ENCODE measurements at places on chromosomes 11 and 22.
A peak's percentile ranks its signal among the peaks of the same experiment; 100 is the strongest.

DNA sequence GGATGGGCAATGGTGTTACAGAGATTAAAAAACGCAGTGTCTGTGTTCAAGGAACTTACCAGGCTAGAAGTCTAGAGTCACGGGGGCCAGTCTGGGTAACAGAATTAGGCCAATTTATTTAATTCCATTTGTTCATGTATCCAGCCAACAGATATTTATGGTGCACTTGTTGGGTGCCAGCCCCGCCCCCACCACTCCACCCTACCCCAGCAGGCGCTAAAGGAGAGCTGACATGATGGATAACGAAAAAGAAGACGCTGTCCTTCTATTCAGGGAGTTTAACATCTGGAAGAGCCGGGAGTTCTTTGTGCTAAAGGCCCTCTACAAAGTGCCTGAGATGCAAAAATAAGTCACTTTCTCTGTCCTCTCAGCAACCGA, 1.1 kb upstream of the BMAL1 start:
- DNase-seq: no peak

GRCh38 chr22:30193031-30193775, 53.4 kb downstream of the LIF start:
- no peak for DNase-seq

DNA sequence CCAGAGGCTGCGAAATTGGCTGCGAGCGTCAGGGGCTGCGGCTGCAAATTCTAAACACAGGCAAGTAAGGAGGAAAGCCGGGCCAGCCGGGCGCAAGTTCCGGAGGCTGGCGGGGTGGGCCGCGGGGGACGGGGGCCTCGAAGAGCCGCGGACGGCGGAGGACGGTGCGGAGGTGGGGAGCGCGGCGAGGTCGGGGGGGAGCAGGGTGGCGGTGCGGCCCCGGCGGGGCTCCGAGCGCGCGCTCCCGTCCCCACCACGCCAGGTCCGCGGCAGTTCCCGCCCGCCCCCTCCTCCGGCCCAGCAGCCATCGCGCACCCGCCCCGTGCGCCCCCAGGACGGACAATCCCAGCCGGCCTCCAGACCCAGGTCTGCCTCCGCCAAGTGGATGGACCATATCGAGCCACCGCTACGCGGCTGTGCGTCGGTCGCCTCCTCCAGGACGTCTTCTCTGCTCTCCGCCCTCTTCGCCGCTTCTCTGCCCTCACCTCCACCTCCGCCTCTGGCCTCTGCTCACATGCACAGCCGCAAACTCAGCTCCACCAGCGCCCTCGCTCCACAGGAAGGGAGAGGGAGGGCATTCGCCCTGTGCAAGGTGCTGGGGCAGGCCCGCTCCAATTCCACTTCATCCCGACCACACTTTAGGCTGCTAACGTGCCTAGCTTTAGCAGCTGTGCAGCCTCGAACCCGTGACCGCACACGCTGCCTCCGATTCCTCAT, 7.2 kb downstream of the ELFN2 start:
- no peak for DNase-seq

DNA sequence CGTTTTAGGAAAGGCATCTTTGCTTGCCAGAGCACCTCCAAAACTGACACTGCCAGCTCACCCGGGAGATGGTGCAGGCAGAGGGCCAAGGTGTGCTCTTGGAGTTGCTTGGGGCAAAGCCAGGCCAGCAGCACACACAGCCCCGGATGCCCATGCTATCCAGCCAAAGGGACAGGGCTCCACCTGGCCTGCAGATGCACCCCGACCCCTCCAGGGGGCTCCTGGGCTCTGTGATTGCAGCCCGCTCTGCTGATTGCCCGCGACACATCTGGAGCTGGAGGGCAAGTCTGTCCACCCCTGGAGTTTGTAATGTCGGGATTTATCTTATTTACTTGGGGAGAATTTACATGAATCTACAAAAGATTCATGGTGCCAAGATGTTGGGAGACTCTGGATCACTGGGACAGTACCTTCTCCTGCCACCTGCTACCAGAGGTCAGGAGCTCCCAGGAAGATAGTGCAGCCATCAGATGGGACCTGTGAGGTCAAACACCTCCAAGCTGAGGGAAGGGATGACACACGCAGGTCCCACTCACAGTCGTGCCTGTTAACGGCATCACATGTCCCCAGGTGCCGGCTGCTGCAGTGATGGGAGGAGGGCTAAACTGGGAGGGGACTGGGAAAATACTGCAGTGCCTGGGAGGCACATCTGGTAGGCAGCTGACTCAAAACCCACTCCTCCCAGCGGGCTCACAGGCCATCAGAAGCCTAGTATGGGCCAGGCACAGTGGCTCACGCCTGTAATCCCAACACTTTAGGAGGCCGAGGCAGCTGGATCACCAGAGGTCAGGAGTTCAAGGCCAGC, 17.2 kb downstream of the CBX7 start:
- peak; percentile 31 for DNase-seq
